Activated CD8-positive, alpha-beta memory T cell treated with anti-CD3 and anti-CD28 coated beads, Interleukin-2, amount 50 U/mL, for 4 hours (primary cell): ENCODE measurements at places on chromosomes 2 and 18.
A peak's percentile ranks its signal among the peaks of the same experiment; 100 is the strongest.

GRCh38 chr2:109335631-109336176 is 206.7 kb downstream of the SH3RF3 start:
- no peak for DNase-seq

- no peak for DNase-seq
Observed at GRCh38 chr2:10765461-10765860, 44.0 kb downstream of the ATP6V1C2 start.

DNA sequence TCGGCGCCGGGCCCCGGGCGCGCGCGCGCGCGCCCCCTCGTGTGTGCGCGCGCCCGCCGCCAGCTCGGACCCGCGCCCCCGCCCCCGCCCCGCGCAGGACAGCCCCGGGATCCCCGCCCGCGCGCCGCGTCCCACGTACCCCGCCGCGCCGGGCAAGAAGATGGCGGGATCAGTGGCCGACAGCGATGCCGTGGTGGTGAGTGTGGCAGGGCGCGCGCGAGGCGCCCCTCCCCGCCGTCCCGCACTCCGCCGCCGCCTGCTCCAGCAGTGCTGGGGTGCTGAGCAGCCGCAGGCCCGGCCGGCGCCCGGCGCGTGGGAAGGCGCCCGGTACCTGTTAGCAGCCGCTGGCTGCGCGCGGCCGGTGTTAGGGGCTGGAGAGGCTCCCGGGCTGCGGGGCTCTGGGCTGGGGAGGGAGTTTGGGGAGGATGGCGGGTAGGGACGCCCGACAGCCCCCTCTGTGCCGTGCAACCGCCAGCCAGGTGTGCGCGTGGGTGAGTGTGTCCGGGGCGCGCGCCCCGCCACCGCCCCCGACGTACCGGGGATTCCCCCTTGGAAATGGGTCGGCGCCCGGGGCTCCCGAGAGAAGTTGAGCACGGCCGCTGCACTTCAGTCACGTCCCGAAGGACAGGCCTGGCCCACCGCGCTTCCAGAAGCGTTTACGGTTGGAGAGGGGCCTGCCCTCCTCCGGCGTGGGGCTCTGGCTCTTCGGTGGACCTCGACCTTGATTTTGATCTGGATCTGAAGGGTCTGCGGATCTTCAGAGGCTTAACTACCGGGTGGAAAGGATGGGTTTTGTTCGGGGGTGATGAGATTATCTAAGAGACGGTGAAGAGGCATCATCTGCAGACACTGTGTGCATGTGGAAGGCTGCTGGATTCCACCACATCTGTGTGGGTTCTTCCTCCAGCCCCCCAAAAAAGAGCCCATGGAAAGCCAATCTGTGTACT is 697 bp downstream of the LGALSL start:
- DNase-seq, result peak; percentile 56

DNA sequence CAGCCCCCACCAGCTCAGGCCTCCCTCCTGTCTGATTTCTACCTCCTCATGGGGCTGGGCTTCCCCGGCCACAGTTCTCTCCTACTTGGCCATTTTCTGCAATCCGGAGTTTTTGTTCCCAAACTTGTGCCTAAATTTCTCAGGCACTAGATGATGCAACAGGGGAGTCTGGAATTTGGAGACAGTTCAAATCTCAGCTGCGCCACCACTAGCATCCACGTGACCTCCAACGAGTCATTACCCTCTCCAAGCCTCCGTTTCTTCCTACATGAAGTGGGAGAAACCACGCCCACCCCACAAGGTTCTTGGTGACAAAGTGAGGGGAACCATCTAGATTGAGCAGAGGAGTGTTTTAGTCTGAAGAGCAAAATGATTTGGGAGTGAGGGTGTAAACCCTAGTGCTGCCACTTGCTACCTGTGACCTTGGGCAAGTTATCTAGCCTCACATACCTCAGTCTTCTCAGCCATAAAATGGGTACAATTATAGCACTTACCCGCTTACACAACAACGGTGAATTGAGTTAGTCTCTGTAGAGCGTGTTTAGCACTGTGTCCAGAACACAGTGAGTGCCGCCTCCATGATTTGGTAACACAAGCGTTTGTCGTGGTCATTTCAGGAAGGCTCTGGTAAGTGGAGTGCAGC is 61.4 kb upstream of the ASAP2 start:
- no peak for DNase-seq

GRCh38 chr2:50547521-50547920 is 484.4 kb downstream of the NRXN1 start:
- no peak for DNase-seq

DNA sequence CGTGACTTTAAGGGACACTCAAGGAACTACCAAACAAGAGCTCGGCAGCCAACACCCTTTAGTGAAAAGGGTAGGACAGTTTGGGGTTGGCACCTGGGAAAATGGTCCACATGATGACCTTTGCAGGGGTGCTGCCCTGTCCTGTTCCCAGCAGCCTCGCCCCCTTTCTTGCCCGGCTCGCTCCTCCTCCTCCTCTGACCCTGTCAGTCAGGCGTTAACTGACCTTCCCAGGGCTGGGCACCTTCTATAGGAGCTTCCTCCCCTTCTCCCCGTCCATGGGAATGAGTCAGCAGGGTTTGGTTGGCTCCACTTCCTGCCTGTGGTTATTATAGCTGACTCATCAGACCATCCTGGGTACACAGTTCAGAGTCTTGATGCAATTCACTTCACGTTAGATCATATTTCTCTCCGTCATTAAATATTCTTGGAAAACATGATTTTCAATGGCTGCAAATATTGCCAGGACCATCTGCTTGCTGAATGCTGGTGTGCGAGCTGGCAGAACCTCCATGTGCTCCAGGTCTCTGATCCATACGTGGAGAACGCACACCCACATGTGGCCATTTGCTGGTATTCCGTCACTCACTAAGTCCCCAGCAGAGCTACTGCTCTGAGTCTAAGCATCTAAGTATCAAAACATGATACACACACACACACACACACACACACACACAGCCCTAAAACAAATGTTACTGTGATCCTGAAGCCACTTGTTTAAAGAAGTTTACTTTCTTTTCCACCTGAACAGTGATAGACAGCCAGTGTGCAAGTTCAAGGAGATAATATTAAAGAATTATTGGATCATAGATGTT is 185.0 kb downstream of the ANAPC1 start:
- DNase-seq, result peak; percentile 32

GRCh38 chr2:149692961-149693396 is 105.4 kb upstream of the MMADHC start:
- DNase-seq, result no peak

DNA sequence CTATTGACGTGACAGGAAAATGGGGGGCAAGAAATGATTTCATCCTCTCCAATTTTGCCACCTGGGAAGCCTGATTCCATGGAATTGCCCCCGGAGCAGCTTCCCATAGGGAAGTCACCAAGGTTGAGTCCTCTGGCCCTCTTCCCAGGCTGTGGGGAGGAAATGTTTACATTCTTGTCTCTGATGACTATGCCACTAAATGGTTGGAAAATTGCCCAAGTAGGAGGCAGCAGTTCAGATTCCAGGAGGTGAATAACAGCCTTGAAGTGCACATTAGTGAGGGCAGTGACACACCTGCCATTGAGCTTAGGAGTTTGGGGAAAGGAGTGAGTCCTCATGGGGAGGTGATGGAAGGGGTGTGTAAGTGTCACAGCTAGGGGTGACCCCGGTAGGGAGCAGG is 449.2 kb upstream of the DCC start:
- no peak for DNase-seq
